Stimulated activated CD4-positive, alpha-beta T cell treated with anti-CD3 and anti-CD28 coated beads, TNF-alpha, amount 100 ng/mL, for 4 hours (primary cell): ENCODE measurements at places on chromosomes 5 and 9.

DNA sequence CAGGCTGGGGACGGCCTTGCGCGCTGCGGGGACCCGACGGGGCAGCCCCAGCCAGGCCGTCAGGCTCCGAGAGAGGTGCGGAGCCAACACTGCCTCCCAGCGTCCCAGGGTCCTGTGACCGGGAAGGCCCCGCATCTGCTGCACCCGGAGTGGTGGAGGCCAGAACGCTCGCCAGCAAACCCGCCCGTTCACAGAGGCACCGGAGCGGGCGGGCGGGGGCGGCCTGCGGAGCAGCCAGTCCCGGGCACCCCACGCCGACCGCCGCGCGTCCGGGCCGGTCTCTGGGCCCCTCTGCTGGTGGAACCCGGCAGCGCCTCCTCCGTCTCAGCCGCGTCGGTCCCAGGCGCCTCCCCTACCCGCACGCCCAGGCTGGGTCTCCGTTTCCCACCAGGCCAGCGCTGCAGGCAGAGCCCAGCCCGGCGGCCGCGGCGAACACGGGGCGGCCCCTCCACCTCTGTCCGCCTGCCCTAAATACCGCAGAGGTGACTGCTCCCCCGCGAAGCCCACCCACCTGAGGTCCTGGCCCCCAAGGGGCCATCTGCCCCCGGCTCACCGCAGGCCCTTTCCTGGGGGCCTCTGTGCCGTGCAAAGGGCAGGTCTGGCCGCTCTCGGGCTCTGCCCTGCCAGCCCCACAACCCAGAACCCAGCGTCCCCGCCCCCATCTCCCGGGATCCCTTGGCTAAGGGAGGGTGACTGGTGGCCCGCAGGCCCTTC lies 15.9 kb downstream of the EXD3 start:
- DNase-seq = peak; percentile 37

DNA sequence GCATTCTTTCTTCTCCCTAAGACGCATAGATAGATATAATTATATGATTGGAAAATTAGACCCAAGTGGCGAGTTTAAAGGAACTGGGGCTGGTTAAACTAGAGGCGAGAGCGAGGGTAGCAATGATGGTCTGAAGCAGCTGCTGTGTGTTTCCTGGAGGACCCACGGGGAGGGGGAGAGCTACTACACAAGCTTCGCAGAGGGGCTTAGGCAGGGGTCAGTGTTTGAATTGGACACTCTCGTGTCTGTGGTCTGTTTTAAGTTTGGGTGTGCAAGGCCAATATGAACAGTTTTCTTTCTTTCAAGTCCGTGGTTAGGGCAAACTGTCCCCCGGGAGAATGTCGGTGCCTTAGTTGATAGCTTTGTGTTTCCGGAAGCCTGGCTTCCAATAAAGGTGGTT lies 43.1 kb downstream of the PDZD2 start:
- no peak for DNase-seq

GRCh38 chr5:55650386-55650785 lies 61.7 kb downstream of the SLC38A9 start:
- no peak for DNase-seq

DNA sequence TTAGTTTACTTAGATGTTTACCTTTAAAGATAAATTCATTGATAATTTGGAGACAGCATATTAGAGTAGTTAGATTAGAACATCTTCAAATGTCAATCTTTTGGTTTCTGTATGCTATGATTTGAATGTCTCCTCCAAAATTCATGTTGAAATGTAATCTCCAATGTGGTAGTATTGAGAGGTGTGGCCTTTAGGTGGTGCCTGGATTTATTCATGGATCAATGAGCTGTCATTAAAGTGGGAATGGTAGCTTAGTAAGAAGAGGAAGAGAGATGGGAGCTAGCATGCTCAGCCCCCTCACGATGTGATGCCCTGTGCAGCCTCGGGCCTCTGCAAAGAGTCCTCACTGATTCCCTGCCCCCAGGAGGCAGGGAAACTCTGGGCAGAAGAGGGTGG lies 133.6 kb upstream of the TUT7 start:
- DNase-seq = no peak

DNA sequence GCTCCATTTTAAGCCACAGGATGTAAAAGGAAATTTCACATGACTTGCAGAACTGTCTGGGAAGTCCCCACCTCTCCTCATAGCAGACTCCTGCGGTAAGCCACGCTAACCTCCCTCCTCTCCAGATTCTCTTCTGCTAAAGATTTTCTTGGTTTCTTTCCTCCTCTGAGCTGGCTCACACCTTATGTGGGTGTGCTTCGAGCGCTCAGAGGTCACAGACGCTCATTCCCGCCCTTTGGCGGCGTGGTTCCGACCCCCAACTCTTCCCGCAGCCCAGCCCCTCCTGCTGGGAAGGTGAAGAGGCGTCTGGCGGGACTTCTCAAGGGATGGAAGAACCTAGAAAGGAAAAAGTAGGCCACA lies 32.9 kb upstream of the CDK20 start:
- peak; percentile 5 for DNase-seq

GRCh38 chr5:10760921-10761184 lies 181 bp downstream of the DAP start:
- DNase-seq = no peak

- DNase-seq = no peak
Observed at GRCh38 chr9:15549611-15550010, 3.2 kb upstream of the CCDC171 start.

GRCh38 chr5:6525910-6526309 lies 77.3 kb downstream of the UBE2QL1 start:
- no peak for DNase-seq

DNA sequence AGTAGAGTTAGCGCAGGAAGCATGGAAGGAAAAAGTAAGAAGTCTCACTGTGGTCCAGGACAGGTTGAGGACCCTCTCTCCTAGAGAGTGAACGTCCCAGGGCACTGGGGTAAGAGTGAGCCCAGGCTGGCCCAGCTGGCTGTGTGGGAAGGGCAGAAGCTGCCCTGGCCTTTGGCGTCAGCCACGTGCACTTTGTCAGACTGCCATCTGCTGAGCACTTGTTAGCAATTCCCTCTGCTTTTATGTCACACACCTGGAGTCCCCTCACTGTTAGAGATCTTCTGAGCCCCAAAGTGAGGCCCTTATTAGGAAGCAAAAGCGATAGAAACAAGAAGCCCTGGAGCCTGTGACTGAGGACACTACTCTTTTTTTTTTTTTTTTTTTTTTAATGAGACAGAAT lies 79.1 kb downstream of the UGCG start:
- DNase-seq = no peak

- no peak for DNase-seq
Observed at GRCh38 chr9:34559624-34560455, 29.7 kb downstream of the CNTFR start.

DNA sequence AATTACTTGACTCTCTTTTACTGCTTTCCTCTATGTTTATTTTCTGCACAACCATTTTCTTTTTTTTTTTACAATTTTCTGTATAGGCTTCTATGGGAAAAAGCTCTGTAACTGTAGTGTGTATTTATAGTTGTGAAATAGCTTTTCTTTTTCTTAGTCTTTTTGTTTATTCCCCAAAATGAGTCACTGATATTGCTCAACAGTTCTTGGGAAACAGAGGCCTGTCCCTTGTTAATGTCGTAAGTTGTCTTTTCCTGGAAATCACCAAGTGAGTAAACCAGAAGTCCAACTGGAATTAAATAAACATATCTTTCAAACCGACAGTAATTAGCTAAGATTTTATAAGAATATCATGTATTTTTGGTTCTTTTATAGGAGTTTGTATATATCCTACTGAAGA lies 325.1 kb upstream of the PRR16 start:
- no peak for DNase-seq

- DNase-seq = peak; percentile 28
Observed at GRCh38 chr5:74579215-74579614, 61.3 kb downstream of the ENC1 start.

DNA sequence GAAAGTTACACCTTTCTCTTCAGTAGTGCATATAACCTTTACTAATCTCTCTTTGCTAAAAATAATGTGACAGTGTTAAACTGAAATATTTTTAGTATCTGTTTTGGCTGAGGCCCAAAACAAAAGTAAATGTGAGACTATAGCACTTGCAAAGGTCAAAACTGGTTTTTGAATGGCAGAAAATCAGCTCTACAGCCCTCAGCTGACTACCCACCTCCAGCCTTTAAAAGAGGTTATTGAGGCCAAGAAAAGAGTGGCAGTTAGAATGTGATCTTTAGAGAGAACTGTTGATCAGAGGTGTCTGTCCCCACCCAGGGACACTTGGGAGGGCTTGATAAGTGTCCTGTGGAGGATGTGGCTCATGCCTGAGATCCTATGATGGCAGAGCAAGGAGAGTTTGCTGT lies 30.9 kb downstream of the PRKACG start:
- no peak for DNase-seq
